Panc1 (cell line): ENCODE measurements at places on chromosomes 16 and 17.

GRCh38 chr17:69228018-69228417 is 606 bp downstream of the ABCA10 start:
- no peak for DNase-seq

DNA sequence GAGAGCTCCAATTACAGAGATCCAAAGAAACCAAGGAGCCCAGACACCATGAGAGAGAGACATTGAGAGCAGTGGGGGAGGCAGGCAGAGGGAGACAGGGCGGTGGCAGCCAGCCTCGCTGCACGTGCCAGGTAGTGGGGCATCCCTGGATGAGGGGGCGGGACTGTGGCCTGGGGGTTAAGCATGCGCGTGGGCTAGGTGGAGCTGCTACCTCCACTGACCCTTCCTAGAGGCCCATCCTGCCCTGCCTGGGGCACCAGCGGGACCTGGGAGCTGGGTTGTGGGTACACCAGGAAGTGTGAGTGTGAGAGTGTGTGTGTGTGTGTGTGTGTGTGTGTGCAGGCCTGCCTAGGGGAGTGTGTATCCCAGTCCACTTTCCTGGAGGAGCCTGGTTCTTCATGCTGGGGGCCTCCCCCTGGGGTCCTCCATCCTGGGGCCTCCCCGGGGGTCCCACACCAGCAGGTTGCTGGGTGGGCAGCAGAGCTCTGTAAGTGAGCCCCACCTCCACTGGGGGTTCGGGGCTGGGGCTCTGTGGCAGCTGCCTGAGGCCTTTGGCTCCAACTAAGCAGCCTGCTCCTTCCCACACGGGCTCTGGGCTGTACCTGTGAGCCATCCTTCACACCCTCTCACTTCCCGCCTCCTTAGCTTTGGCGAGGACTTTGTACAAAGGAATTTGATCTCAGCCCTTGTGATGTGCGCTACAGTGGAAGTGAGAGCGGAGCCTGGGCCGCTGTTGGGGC is 127.4 kb downstream of the IRF8 start:
- no peak for DNase-seq

DNA sequence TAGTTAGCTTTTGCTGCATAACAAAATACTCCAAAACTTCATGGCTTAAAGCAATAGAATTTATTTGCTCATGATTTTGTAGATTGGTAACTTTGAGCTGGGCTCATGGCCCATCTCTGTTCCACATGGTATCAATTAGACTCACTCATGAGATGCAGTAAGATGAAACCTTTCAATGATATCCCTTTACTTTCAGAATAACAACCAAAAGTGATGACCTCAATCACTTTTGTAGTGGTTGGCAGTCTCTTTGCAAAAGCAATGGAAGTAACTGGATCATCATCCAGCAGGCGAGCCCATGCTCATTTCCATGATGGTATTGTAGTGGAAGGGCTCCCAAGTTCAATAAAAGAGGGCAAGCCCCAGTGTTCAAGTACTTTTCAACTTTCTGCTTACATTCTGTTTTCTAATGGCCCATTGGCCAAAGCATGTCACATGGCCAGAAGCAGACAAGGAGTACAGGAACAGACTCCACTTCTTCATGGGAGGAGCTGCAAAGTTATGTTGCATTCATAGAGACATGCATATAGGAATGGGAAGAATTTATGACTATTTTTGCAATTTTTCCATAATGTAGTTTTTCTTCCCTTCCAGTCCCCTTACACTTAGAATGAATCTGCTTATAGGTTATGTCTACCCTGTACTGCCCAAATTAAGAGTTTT is 41.7 kb downstream of the EFCAB5 start:
- DNase-seq: no peak

DNA sequence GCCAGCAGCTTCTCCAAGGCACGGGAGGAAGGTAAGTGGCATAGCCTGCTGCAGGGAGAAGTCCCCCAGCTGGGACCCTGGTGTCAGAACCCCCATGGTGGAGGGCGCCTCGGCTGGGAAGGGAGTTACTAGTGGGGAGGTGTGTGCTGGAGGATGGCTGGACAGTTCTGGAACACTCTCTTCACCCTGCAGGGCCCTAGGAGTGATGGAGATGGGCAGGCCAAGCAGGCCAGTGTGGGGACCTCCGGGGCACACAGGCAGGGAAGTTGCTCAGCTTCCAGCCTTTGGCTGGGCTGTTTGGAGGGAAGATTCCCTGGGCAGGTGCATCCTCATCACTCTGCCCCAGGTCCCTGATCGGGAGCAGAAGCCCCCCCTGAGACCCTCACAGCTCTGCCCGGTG is 696 bp downstream of the C17orf99 start:
- no peak for DNase-seq

DNA sequence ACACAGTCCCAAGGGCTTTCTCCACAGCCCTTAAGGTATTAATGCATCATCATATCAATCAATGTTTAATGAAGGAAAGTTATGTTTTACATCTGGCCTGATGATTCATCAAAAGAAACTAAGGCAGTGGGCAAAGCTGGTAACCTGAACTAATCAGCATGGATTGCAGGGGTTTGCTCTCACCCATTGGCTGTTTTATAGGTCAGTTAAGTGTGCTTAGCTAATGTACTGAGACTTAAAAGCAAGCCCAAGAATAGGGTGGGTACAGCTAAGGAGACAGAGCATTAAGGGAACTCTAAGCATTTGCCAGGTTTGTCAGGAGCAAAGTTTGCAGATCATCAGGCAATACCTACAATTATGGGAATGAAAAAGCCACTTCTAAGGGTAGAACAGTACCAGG is 1247.6 kb downstream of the CDH8 start:
- DNase-seq: no peak

- no peak for DNase-seq
Measured at GRCh38 chr17:38602956-38603785, 2.6 kb downstream of the SRCIN1 start.
